ENCODE measurements at places on chromosomes 7 and 10.
A peak's percentile ranks its signal among the peaks of the same experiment; 100 is the strongest.

GRCh38 chr10:33566426-33566825 is 232.0 kb upstream of the NRP1 start:
- no peak for DNase-seq

- no peak for DNase-seq
These were observed 98.5 kb downstream of the HIP1 start for GRCh38 chr7:75640201-75640600.

- no peak for DNase-seq
These were observed 11.5 kb downstream of the CREB3L2 start for GRCh38 chr7:137990251-137990941.

DNA sequence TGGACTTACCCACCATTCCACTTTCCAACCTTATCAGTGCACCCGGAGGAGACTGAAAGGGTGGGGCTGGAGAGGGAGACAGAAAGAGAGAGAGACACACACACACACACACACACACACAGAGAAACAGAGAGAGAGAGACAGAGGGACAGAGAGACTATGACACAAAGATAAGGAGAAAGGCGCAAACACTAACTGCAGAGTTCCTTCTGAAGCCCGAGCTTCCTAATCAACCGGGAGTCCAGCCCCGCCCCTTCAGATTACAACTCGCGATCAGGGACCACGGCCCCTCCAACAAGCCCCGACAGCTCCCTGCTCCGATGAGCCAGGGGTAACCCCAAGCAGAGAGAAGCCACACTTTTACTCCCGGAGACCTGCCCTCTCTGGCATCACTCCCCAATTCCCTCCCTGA is 499 bp downstream of the GAL3ST4 start:
- no peak for DNase-seq

- no peak for DNase-seq
These were observed 143.4 kb upstream of the PCGF5 start for GRCh38 chr10:91076991-91077548.

GRCh38 chr10:29981510-29981909 is 77.9 kb downstream of the JCAD start:
- DNase-seq, result no peak

DNA sequence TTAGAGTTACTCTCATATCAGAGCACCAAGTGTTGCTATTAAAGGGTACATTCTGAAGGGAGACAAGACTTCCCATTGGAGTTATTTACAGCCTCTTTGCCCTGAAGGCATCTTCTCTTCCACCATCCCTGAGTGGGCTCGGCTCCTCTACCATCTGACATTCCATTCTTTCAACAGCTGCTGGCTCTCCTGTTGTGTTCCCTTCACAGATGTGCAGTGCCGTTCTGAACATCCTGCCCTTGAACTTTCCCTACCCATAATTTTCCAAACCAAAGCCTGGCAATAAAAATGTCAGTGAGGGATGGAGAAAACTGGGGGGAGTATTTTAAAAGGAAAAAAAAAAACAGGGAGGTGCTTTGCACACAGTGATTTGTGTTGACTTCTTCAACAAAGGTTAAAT is 392.9 kb downstream of the KCNMA1 start:
- no peak for DNase-seq

DNA sequence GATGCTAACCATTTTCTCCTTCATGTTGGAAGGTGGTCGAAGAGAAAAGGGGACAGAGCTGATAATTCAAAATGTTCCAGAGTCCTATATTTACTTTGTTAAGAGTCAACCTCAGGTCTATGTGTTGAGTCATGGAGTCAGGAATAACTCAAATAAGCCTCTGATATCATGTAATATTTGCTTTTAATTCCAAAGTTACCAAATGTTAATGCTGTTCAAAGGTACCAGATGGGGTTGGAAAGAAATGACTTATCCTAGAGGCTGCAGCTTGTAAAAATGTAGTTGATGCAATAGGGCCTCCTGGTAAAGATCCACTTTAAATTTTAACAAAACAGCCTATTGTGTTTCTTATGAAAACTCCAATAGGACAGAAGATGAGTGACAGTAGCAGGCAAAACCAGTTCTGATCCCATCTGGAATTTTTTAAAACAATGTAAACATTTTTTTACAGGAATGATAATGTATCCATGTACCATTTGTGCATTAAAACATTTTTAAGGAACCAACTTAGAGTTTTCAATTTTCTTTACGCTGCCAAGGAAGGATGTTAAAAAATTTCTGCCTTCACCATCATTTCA is 218.2 kb downstream of the ANK3 start:
- DNase-seq, result no peak

GRCh38 chr7:129841465-129841864 is 111.3 kb downstream of the UBE2H start:
- DNase-seq, result no peak

DNA sequence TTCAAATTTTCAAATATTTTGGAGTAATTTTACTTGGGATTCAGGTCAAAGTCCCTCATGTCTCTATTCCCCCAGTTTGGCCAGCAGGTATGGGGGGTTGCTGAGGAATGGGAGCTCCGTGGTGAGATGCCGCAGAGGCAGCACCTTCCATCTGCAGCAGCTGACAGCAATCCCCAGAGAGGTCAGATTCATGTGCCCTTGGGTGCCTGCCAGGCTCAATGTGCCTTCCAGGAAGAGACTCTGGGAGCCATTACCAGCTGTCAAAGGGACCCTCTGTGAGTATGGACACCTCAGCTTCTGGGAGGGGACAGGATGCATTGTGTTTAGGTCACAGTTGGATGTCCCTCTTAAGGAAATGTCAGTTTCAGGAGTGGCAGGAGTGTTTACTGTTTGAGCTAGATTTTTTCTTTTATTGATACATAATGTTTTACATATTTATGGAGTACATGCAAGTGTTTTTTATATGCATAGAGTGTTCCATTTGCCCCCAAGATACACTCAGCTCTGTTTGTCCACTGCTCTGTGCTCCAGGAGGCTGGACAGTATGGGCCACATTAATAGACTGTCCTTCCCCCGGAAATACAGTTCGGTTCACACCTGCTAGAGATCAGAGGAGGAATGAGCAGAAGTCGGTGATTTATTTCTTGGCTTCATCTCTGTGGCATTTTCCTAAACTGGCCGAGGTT is 75.3 kb upstream of the GRB10 start:
- peak; percentile 22 for DNase-seq

GRCh38 chr10:21300551-21300950 is 224.9 kb downstream of the SKIDA1 start:
- DNase-seq, result no peak

DNA sequence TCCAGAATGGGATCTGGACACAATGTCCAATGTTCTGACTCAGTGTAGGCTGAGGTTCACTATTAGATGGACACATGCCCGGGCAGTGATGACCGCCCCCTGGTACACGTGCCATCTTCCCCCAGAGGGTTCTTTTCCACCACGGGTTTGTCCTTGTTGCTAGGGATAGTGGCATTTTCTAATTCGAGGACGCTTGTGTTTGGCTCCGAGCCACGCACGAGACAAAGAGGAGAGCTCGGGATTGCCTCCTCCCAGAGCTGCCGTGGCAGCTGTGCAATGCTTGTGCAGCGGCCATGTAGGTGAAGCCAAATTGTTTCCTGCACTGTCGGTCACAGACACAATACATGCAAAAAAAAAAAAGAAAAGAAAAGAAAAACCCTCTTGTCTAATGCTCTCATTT is 207.5 kb downstream of the PAXIP1 start:
- no peak for DNase-seq

DNA sequence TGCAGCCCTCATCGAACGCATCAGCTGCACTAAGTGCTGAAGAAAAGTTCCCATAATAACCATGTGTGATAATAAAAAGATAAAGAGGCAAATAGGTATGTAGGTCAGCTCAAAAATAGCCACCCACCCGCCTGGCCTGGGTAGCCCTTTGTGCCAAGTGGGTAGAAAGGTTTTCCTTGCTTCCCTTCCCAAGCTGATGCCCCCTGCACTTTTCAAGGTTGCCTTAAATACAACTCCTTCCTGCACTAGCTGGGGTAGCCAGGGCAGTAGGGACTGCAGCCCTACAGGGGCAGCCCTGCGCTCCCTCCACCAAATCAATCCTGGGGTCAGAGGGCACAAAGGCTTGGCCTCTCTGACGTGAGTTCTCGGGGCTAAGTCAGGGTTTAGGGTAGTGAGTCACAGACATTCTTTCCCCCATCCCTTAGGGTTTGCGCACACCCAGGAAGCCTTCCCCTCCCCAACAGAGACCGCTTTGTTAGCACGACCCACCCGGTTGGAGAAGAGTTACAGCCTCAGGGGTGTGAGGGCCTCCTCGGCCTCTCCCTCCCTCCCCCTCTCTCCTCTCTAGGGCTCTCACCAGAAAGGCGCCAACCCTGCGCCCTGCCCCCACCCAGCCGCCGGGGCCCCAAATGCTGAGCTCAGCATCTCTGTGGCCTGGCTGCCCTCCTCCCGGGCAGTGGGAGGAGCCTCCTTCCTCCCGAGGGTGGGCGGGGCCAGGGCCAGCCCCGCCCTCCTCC is 13.3 kb upstream of the DDIT4 start:
- DNase-seq, result no peak

DNA sequence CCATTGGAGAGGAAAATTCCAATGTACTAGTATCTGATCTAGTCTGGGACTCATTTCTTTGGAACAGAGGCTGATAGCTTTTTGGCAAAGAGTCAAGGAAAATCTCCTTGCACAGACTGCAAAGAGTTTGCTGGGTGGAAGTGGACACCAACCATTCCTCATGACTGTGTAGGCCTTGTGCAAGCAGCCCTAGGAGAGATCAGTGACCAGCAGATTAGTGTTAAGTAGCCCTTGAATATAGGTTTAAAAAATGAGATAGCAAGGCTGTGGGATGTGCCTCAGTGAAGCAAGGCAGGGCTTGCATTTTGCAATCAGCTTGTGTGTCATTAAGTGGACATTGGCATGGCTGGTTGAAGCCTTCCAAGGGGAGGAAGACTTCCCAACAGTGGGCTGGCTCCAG is 341.6 kb downstream of the PLXNA4 start:
- DNase-seq, result no peak

- DNase-seq, result no peak
These were observed 23.1 kb downstream of the DNAJB9 start for GRCh38 chr7:108592646-108593201.

GRCh38 chr10:34780818-34781380 is 34.2 kb downstream of the PARD3 start:
- no peak for DNase-seq

GRCh38 chr7:110017405-110017804 is 1073.5 kb upstream of the LRRN3 start:
- DNase-seq, result no peak

Data from mesothelial cell of epicardium (in vitro differentiated cells).